ENCODE measurements at places on chromosomes 2 and 18.

GRCh38 chr18:50653402-50654093 lies 93.7 kb downstream of the MAPK4 start:
- no peaks in the 10 kb centered on the region for H3K4me1 ChIP-seq
- no peak for DNase-seq
- no peaks in the 10 kb centered on the region for H3K36me3 ChIP-seq

DNA sequence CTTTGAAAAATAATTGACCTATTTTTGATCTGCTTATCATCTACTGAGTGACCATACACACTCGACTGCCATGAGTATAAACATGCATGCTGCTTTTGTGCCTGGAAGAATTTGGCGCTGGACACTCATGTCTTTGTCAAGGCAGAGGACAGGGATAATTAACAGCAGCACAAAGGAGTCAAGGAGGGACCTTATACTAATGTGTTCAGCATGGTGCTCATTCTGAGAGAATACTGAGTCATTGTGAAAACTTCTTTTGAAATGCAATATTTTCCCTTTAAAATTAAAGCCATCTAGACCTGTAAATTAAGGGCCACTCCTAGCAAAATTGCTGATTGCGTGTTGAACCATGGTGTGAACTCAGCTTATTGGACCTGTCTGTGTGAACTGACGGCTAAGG lies 116.3 kb downstream of the ZNF532 start:
- H3K27ac ChIP-seq = no peak overlapping the region
- no peaks in the 10 kb centered on the region for H3K4me1 ChIP-seq
- peaks cover 86% of the 10 kb centered on the region for H3K36me3 ChIP-seq
- no peak overlapping the region for H3K4me3 ChIP-seq
- H3K27me3 ChIP-seq = no peaks in the 10 kb centered on the region

GRCh38 chr2:193251909-193252308 lies 1057.2 kb upstream of the TMEFF2 start:
- no peak for DNase-seq
- H3K4me1 ChIP-seq = no peaks in the 10 kb centered on the region
- no peaks in the 10 kb centered on the region for H3K36me3 ChIP-seq
- no peak overlapping the region for H3K27ac ChIP-seq
- no peaks in the 10 kb centered on the region for H3K27me3 ChIP-seq

DNA sequence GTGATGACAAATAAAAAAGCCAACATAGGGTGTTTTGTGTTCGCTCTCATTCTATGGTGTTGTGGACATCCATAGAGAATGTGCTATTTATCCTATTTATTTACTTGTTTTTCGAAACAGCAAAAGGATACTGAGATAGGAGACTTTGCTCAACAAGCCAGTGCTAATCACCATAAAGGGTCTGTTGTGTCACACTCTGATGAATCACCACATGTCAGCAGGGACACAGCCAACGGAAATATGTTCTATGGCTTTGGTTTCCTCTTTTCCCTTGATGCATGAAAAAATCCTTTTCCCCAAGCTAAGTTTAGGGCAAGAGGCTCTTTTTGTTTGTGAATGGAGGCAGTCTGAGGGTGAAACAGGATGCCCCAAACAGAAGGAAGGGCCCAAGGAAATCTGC lies 154.3 kb downstream of the RNF152 start:
- no peak overlapping the region for H3K27ac ChIP-seq
- H3K36me3 ChIP-seq = no peaks in the 10 kb centered on the region
- peaks cover 11% of the 10 kb centered on the region for H3K4me1 ChIP-seq
- H3K4me3 ChIP-seq = no peak overlapping the region
- no peaks in the 10 kb centered on the region for H3K27me3 ChIP-seq

DNA sequence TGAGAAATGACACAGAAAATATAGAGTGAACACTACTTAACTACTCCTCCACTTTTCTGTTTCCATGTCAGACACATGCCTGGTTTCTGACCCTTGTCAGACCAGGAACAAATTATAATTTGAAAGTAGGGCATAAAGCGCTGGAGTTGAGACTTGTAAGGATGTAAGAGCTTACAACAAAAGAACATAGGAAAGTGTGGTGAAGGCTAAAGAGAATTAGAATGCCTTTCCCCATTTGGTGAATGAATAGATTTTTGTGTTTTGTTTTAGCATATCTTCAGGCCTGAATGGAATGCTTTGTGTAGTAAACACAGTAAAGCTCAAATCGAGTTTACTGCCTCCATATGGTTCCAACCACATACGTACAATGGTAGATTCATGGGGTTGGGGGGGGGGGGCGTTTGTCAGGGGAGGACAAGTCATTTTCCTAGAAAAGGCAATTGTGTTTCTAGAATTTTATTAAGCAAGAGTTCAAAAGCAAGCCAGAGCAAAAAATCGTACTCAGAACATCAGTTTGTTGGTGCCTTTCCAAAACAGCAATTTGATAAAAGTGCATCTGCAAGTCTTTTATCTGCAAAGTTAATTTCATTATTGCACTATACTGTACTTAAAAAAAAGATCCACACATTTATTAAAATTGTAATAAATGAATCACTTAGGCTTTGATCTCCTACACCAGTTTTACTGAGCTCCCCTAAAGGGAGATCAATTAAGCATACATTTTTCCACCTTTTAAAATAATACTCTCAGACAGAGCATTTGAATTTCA lies 30.9 kb downstream of the NRXN1 start:
- H3K4me1 ChIP-seq = no peaks in the 10 kb centered on the region
- no peaks in the 10 kb centered on the region for H3K36me3 ChIP-seq
- H3K4me3 ChIP-seq = no peak overlapping the region

DNA sequence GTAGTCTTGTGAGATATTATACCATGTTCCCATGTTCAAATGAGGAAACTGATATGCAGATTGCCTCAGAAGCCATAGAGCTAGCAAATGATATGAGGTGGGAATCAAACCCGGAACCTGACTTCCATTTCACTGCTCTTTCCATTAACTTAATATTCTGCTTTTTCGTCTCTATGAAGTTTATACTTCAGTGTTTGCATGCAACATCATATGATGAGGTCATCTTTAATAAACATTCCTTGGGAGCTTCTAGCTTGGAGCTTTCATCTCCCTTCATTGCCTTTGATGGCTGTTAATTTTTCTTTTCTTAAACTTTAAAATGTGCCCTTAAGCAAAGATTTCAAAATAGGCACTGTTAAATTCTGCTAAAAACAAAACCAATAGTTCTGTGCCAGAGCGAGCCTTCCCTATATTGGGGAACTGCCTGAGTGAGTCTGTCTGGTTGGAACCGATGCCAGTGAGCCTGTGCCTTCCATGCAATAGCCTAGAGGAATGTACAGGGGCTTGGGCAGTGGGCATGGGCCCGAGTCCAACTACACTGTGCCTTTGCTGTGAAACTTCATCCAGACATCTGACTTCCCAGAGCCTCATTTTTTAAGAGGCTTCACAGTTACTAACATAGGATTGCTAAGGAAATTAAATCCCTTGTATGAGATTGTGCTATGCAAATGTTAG lies 91.1 kb upstream of the TMEM200C start:
- H3K27ac ChIP-seq = no peak overlapping the region
- H3K4me1 ChIP-seq = no peaks in the 10 kb centered on the region
- H3K36me3 ChIP-seq = no peaks in the 10 kb centered on the region

- H3K27ac ChIP-seq = no peak overlapping the region
- peak; percentile 58 for DNase-seq
- H3K4me1 ChIP-seq = no peaks in the 10 kb centered on the region
- no peaks in the 10 kb centered on the region for H3K36me3 ChIP-seq
- H3K27me3 ChIP-seq = no peaks in the 10 kb centered on the region
Measured at GRCh38 chr2:120862201-120863060, 126.8 kb downstream of the GLI2 start.

GRCh38 chr18:41025666-41026065 lies 929.4 kb upstream of the PIK3C3 start:
- H3K4me1 ChIP-seq = no peaks in the 10 kb centered on the region
- H3K4me3 ChIP-seq = no peak overlapping the region
- no peak overlapping the region for H3K27ac ChIP-seq
- H3K27me3 ChIP-seq = no peaks in the 10 kb centered on the region
- DNase-seq = no peak

GRCh38 chr2:149141046-149141445 lies 102.5 kb downstream of the LYPD6B start:
- H3K4me3 ChIP-seq = no peak overlapping the region
- DNase-seq = no peak
- H3K27ac ChIP-seq = no peak overlapping the region
- no peaks in the 10 kb centered on the region for H3K4me1 ChIP-seq

GRCh38 chr2:179467111-179467510 lies 202.5 kb upstream of the SESTD1 start:
- H3K4me1 ChIP-seq = no peaks in the 10 kb centered on the region
- no peak overlapping the region for H3K4me3 ChIP-seq
- no peak for DNase-seq
- H3K36me3 ChIP-seq = no peaks in the 10 kb centered on the region
- H3K27ac ChIP-seq = no peak overlapping the region
- H3K27me3 ChIP-seq = no peaks in the 10 kb centered on the region

- H3K4me3 ChIP-seq = no peak overlapping the region
- H3K36me3 ChIP-seq = no peaks in the 10 kb centered on the region
- no peak overlapping the region for H3K27ac ChIP-seq
- no peaks in the 10 kb centered on the region for H3K27me3 ChIP-seq
Measured at GRCh38 chr2:148451046-148451445, 193.5 kb upstream of the EPC2 start.

DNA sequence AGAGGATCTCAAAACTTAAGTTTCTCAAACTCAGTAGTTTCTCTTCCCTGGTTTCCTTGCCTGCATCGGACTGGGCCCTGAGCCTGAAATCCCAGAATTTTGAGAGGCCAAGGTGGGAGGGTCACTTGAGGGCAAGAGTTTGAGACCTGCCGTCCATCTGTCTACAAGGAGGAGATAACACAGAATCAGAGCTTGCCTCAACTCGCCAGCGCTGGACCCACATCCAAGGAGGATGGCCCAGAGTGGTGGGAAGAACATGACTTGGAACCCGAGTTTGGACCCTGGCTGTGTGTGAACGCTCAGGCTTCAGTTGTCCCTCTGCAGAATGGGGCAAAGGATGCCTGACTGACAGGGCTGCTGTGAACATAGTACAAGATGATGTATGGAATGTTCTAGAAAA lies 80.1 kb downstream of the MCFD2 start:
- H3K27me3 ChIP-seq = no peaks in the 10 kb centered on the region
- DNase-seq = no peak
- H3K36me3 ChIP-seq = no peaks in the 10 kb centered on the region
- no peak overlapping the region for H3K27ac ChIP-seq
- H3K4me3 ChIP-seq = no peak overlapping the region

GRCh38 chr18:66048406-66048805 lies 297.6 kb downstream of the CDH7 start:
- H3K27ac ChIP-seq = no peak overlapping the region
- no peak overlapping the region for H3K4me3 ChIP-seq
- H3K4me1 ChIP-seq = no peaks in the 10 kb centered on the region

GRCh38 chr2:200050921-200051610 lies 95.7 kb downstream of the MAIP1 start:
- peaks cover 14% of the 10 kb centered on the region for H3K4me1 ChIP-seq
- peak overlapping the region; percentile 11 for H3K4me3 ChIP-seq
- DNase-seq = peak; percentile 58
- H3K36me3 ChIP-seq = no peaks in the 10 kb centered on the region
- peak overlapping the region; percentile 26 for H3K27ac ChIP-seq
- H3K27me3 ChIP-seq = no peaks in the 10 kb centered on the region

DNA sequence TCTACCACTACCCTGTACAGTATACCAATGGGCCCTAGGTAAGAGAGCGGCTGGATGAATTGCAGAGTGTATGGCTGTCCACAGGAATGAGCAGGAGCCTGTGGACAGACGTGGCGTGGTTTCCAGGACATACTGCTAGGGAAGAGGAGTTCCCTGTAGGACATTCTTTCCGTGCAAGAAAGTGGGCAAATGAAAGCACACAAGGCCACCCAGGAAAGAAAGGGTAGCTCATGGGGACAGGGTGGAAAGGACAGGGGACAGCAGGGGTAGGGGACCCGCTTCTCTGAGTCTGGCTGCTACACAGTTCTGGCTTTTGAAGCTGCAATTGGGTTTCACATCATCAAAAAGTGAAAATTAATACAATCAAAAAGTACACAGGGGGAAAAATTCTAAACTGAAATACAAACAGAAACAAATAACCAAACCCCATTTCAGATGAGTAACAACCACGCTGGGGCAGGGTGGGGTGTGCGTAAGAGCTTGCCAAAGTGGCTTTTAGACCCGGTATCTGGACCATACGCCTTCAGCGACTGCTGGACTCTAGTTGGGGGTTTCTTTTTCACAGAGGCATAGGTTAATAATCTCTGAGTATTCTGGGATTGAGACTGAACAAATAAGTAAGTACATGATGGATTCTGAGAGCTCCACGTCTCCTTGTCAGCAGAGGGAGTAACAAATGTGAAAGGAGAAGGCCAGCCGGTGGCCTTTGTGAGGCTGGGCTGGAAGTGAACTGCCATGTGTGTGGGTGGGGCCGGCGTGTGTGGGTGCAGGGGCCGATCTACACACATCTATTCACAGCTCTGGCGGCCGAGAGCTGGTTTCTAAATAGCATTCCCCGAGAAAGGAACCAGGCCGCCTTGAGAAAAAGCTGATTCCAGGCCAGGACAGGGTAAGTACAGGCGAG lies 84.0 kb downstream of the HDAC4 start:
- peak; percentile 8 for DNase-seq
- H3K27me3 ChIP-seq = no peaks in the 10 kb centered on the region
- peak overlapping the region; percentile 11 for H3K27ac ChIP-seq

DNA sequence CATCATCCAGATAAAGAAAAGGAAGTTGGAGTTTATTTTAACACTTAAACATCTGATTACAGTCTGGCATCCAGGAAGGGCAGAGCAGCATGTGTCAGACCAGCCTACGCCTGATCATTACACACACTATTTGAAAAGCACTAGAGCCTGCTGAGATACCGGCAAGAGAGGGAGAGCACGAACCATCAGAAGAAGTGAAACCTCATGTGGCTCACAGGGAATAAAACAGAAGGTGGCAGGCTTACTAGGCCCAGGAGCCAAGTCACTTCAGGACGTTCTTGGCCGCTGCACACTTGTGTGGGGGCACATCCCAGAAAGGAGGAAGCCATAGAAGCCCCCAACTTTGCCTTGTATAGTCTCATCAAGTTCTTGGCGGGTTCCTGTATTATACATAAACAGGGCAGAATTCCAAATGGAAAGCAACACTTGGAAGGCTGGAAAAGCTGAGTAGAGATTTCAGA lies 105.5 kb downstream of the UGGT1 start:
- peaks cover 6% of the 10 kb centered on the region for H3K36me3 ChIP-seq
- H3K4me1 ChIP-seq = peaks cover 5% of the 10 kb centered on the region
- H3K27ac ChIP-seq = no peak overlapping the region
- H3K27me3 ChIP-seq = no peaks in the 10 kb centered on the region
- DNase-seq = peak; percentile 70

DNA sequence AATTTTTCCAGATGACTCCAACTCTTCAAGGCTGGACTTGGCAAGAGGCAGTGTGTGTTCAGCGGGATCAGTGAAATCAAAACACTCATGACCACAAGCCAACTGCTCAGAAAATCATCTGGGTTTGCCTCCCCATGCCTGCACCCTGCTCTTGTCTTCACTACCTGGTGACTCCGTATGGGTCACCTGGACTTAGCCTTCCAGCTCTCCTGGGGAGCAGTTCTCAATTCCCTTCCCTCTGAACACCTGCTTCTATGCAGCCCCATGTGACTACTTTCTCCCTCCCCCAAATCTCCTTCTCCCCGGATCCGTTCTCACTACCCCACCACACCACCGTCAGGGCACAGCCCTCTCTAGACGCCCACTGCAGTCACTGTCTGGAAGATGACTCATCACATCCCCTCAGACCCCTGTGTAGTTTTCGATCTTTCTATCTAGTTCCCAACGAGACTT lies 130.2 kb upstream of the ID2 start:
- DNase-seq = peak; percentile 33
- no peak overlapping the region for H3K27ac ChIP-seq
- H3K4me3 ChIP-seq = no peak overlapping the region
- no peaks in the 10 kb centered on the region for H3K36me3 ChIP-seq
- no peaks in the 10 kb centered on the region for H3K27me3 ChIP-seq
- H3K4me1 ChIP-seq = no peaks in the 10 kb centered on the region

- no peak overlapping the region for H3K27ac ChIP-seq
- H3K4me3 ChIP-seq = no peak overlapping the region
- H3K36me3 ChIP-seq = no peaks in the 10 kb centered on the region
- no peaks in the 10 kb centered on the region for H3K4me1 ChIP-seq
- no peak for DNase-seq
Measured at GRCh38 chr18:3186678-3187658, 32.8 kb downstream of the MYOM1 start.

Data from endodermal cell (in vitro differentiated cells).